ENCODE measurements at places on chromosomes 2 and 18. TPM values are rescaled to one million over a fixed set of nuclear protein-coding genes. Genes with fewer than 3 reads are reported as not detected.

TCF23 gene
- not detected for total RNA-seq

C2orf78 gene
- not detected for total RNA-seq

LYG2 gene
- total RNA-seq: not detected

IFIH1 gene
- total RNA-seq: 1.5 TPM

STPG4 gene
- not detected for total RNA-seq

NT5DC4 gene
- total RNA-seq: not detected

All from A549 treated with CORT108297 at 1 μM for 4 hours (cell line).